Esophagus squamous epithelium (tissue), 5 donors: ENCODE measurements at places on chromosomes 12 and 14.

DNA sequence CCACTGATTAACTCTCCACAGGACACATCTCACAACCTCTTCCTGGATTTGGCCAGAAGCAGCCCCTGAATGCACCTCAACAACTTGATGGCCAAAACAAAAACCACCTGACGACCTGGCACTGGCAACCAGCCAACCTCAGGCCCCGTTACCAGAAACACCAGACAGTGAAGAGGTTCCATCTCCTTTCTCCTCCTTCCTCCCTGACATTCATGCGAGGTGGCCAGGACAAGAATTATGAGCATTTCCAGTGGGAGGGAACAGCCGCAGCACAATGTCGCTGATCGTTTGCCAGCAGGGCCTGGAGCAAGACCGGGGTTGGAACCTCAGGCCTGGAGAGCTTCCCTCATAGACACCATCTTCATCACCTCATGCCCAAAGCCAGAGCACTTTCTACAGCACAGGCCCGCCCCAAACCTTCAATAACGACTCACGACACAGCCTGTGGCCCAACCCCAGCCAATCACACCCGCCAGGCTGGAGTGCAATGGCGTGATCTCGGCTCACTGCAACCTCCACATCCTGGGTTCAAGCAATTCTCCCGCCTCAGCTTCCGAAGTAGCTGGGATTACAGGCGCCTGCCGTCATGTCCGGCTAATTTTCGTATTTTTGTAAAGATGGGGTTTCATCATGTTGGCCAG lies 48.7 kb downstream of the CCDC88C start:
- DNase-seq = no peak

DNA sequence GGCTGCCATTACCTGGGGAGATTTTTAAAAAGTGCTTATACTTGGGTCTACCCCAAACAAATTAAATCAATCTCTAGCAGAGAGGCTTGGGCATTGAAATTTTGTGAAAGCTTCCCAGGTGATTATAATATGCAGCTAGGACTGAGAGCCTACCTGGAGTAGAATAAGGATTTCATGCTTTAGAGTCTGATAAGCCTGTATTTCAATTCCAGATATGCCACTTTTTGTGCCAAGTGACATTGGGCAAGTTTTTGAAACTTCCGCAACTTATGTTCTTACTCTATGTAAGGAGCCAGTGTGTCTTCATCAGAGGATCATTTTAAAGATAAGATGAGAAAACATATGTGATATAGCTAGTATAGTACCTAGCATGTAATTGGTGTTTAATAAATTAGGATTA lies 159.8 kb upstream of the LRIG3 start:
- DNase-seq = no peak

DNA sequence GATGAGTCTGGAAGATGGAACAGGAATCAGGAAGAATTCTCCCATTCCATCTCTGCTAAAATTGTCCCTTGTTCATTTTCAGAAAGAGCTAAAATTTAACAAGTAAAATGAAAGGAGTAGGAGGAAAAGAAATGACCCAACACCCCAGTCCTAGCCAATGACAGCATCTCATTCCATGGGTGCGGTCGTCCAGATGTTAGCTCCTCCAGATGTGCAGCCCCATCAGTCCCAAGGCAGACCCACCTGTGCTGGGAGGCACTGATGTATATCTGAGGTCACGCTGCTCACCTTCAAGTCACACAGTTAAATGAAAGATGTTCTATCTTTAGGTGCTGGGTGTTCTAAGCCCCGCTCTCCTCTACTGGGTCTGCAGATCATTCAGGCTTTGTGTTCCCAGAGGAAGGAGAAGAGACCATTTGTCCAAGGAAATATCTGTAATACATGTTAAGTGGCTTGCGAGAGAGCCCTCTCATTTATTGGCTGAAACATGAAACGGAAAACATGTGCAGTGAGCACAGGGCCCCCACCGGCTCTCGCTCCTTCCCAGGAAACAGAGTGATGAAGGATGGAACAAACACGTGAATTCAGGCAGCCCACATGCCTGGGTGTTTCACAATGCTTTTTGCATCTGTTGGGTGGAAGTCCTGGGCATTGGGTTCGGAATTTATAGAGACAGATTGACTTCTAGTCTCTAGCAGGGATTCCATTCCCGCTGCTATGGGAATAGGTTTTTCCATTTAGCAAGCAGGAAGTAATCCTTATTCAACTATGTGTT lies 294.6 kb downstream of the NUAK1 start:
- DNase-seq = no peak

GRCh38 chr12:47636908-47637780 lies 68.7 kb downstream of the RPAP3 start:
- DNase-seq = no peak

DNA sequence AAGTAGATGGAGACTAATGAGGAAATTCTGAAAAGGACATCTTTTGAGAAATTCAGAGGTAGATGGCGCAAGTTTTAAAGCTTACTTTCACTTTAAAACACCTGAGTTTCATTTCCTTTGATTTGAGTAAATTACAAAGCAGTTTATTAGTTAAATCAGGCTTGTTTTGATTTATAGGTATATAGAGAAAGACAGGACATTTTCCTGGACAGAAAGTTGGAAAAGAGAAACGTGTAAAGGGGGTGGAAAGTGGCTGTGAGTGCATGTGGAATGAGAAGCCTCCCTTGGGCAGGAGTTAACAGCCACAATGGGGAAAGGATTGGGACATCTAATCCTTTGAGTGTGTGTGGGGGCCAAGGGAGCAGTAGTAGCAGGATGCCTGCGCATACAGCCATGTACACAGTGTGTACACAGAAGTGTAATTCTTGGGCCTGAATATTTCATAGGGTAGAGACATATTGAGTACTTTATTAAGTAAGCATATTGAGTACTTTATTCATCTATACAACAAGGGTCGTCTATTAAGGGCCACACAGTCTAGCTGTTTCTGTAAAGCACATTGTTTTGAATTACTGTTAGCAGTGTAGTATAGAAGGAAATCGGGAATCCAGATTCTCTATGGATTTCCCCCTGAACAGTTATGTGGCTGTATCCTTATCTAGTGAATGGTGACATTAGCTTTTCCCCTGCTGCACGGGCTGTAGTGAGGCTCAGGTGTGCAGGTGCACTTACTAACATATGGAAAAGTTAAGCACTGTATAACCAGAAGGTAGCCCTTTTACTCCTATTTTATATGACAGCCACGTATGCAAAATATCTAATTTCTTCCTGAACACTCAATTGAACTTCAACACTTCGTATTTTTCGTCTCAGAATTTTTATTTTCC lies 19.1 kb downstream of the MARK3 start:
- DNase-seq = no peak
